SW 1271 (cell line): ENCODE measurements at places on chromosomes 5 and 9.
A peak's percentile ranks its signal among the peaks of the same experiment; 100 is the strongest.

GRCh38 chr9:87067426-87067825 lies 120.1 kb upstream of the GAS1 start:
- no peak for DNase-seq

- no peak for DNase-seq
These were observed 2.8 kb upstream of the DIPK1B start for GRCh38 chr9:136709454-136710109.

DNA sequence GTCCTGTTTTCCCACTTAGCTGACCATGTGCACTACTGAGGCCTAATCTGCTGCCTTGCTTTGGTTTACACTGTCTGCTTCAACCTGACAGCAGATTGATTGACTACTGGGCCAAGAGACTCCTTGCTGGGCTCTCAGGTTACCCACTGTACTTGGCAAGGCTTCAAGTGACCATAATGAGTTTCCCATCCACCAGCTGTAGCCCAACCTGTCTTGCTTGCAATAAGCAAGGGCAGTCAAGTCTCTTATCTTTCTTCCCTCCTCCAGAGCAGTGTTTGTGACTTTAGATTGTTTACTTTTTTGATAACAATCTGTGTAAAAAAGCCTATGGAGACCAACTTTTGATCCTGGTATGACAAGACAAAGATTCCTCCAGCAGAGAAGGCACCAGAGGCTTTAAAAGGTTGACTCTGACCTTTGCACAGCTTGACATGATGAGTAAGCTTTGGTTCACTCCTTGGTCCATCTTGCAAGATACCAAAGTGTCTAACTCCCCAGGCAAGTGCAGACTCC lies 912.3 kb upstream of the SEMA6A start:
- DNase-seq: no peak

DNA sequence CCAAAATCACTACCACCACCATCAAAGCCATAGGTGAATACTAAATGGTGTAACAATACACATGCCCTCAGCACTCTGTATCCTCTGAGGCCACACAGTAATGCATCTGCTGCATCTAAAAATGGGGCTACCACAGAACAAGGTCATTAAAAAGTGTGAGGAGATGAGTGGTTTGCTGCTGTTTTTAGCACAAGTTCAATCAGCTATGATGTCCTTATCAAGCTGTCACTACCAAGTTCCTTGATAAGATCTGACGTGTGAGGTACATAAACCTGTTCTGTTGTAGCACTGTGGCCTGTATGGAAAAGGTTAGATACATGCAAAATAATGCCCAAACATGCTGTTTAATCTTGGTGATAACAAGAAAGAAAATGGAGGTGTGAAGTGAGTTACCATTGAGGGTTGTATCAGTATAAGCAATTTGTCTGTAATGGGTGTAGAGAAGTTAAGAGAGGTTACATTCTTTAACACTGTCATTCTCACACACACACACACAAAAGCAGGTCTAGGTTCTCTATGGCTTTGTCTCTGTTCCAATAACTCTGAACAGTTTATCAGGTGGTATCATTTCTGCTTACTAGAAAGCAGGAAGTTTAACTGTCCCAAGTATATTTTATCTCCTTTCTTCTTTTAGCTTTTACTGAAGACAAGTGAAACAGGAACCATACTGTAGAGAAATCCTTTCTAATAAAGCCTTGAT lies 252.9 kb downstream of the CWC27 start:
- no peak for DNase-seq

GRCh38 chr5:181167814-181168488 lies 20.6 kb downstream of the OR2V2 start:
- DNase-seq: peak; percentile 18

GRCh38 chr9:127140842-127141675 lies 18.6 kb upstream of the ANGPTL2 start:
- DNase-seq: no peak

GRCh38 chr9:114696814-114697544 lies 15.0 kb upstream of the TEX48 start:
- peak; percentile 13 for DNase-seq

GRCh38 chr9:14081745-14082144 lies 232.2 kb downstream of the NFIB start:
- no peak for DNase-seq

DNA sequence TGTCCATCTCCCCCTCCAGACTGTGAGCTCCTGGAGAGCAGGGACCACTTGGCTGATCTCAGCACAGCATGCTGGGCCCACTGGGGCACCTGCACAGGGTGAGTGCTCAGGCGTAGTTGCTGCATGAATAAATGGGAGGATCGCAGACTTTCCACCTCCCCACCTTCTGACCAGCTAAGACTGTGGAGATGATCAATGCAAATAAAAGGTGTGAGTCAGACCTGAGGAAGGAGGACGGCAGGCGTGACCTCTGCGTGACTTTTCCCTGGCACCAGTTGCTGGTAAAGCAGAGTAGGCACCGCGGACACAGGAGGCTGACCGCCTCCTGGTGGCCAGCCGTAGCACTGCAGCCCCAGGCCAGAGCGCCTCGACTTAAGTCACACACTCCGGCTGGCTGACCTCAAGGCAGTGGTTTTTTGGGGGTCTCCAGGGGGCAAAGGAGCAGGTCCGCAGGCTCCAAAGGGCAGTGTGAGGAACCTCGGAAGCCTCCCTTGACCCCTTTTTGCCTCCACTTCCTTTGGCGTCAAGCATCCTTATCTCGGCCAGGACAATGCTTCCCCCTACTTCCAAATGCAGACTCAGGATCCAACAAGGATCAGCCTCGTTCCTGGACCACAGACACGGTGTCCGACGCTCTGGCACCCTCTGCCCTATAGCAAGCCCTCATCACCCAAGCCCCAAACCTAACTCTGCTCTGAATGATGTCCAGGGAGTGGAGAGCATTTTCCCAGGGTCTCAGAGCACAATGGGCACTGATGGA lies 12.7 kb upstream of the TDRD7 start:
- DNase-seq: peak; percentile 64

- no peak for DNase-seq
These were observed 278.5 kb downstream of the SAXO1 start for GRCh38 chr9:18754537-18754936.

DNA sequence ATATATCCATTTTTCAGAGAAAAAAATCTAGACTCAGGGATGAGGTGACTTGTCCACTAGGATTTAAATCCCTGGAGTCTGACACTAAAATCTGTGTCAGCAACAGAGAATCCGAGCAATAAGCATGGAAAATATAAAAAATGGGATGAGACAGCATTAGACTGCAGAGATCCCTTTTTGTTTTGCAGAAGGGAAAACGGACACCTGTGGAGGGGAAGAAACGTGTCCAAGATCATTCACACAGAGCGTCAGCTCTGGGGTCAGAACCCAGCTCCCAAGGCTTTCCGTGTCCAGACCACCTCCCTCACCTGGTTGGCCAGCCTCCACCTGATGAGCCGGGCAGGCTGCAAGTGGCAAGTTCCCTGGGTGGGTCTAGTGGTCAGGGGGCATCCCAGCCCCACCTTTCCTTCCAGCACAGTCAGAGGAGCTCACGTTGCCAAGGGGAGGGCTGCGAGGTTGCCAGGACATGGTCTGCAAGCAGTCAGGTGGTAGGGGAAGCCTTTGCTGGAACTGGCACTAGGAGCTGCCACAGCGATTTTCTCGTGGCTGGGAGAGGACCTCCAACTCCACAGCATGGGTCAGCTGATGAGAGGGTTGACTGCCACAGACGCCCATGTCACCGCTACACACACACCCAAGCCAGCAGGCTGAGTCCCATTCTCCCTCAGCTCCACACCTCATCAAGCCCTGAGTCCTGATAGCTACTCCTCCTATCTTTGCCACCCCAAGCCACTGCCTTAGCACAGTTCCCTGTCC lies 65.9 kb upstream of the CPLX2 start:
- DNase-seq: no peak

GRCh38 chr5:127088251-127088650 lies 14.9 kb upstream of the C5orf63 start:
- no peak for DNase-seq

GRCh38 chr9:16752601-16753000 lies 117.9 kb downstream of the BNC2 start:
- DNase-seq: no peak

DNA sequence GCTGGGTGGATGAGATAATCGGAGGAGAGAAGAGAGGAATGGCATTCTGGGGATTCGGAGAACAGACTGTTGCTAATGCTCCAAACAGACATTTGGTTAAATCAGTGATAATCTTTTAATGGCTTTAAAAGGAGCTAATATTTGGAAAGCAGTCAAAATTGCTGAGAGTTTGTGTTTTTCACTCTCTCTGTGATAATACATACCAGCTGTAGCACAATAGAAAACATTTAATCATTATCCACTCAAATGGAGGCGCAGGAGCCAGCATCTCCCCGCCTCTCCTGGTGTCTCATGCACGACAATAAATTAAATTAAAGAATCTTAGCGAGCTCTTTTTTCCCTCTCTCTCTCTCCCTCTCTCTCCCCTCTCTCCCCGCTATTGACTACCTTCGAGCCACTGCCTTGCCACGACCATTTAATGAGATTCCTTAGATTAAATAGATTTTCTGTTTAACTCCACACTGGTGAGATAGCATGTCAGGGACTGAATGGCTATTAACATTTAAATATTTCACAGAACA lies 268.6 kb upstream of the MVB12B start:
- DNase-seq: no peak

- no peak for DNase-seq
These were observed 181.7 kb downstream of the BNC2 start for GRCh38 chr9:16688814-16689213.

DNA sequence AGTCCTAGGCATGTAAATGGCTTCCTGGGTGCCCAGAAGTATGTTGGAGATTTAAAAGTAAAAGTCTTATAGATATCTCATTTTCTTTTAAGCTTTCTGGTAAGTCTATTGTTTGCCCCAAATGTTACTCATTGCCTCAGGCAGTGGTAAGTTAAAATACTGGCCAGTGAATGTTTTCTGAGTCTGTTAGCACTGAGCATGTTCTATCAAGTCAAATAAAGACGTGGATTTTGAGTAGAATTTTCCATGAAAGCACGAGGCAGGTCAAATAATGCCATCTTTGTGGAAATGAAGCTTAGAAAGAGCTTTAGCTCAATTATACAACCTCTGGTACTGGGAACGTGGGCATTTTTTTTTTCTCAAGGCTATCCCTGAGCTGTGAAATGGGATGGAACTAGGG lies 651.3 kb upstream of the ACO1 start:
- DNase-seq: no peak
